ENCODE measurements at places on chromosomes 12 and 14. TPM values are rescaled to one million over a fixed set of nuclear protein-coding genes. Genes with fewer than 3 reads are reported as not detected.

PYM1 gene
- 29.6 TPM for total RNA-seq

OR6C2 gene
- total RNA-seq, result not detected

LBHD2 gene
- total RNA-seq, result not detected

INF2 gene
- total RNA-seq, result 53.9 TPM

GLI1 gene
- total RNA-seq, result 0.36 TPM

NEUROD4 gene
- total RNA-seq, result not detected

KRT85 gene
- total RNA-seq, result not detected

APOF gene
- not detected for total RNA-seq

KLHL33 gene
- total RNA-seq, result 0.34 TPM

KLRB1 gene
- not detected for total RNA-seq

FOXN4 gene
- not detected for total RNA-seq

ERP27 gene
- not detected for total RNA-seq

NOXRED1 gene
- 0.31 TPM for total RNA-seq

CYP27B1 gene
- total RNA-seq, result 1.8 TPM

SLC7A8 gene
- total RNA-seq, result 24.1 TPM

SRRM4 gene
- total RNA-seq, result not detected

PRPH gene
- not detected for total RNA-seq

ESPL1 gene
- total RNA-seq, result 8.7 TPM
